Mesenteric fat pad (tissue), 1 donor: ENCODE measurements at places on chromosomes 3 and 15. TPM values are rescaled to one million over a fixed set of nuclear protein-coding genes. Genes with fewer than 3 reads are reported as not detected.
A peak's percentile ranks its signal among the peaks of the same experiment; 100 is the strongest.

Gene RBP2
- 5.3 TPM for total RNA-seq

GRCh38 chr3:183564046-183564445 is 8.5 kb upstream of the KLHL6 start:
- DNase-seq: peak; percentile 68

Gene CACNA2D2
- 0.45 TPM for total RNA-seq

Gene SPESP1
- total RNA-seq: 1.3 TPM

DNA sequence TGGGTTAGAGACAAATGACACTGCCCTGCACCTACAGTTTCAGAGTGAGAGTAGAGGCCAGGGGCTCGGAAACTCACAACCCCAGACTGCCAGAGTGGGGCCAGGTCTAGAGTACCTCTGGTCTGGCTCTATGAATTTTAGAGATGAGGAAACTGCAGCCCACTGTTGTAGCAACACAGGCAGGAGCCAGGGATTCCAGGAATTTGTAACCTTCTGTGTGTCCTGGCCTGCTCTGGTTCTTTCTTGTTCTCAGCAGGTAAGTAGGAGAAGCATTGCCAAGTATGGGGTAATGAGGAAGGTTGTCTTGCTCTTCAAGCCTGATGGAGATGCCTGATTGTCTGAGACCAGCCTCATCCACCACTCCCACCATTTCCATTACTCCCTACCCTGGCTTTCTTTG is 221.8 kb downstream of the UACA start:
- peak; percentile 65 for DNase-seq

DNA sequence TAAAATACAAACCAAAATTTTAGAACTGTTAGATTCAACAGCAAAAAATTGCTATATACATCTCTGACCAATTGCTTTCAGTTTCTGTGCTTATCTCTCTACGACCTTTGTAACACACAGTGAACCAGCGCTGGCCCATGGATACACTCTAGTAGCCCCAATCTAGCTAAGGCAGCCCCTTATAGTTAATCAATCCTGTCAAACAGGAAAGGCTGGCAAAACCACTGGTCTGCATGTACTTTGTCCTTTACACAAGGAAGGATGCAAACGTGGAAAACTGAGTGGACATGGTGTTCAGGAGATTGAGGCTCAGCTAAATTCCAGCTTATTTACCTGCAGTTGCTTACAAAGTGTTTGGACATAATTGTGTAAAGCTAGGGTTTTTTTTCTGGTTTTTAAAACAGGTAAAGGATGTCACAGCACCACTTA is 25.9 kb downstream of the ADGRG7 start:
- DNase-seq: no peak

- peak; percentile 92 for DNase-seq
Measured at GRCh38 chr15:81001152-81002008, 657 bp downstream of the TLNRD1 start.

DNA sequence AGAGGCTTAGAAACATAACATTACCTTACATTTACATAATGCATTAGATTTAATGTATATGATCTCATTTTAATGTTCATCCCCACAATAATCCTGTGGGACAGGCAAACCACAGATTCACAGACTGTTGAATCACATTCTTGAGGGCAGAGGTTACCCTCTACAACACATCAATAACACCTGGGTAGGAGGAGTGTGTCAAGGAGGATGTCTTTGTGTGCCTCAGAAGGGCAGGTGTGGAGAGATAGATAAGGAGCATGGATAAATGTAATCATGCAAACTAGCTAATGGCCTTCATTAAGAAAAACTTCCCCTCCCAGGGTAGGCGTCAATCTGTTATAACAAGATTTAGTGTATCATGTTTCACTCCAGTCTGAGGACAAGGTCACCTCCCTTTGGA is 12.9 kb upstream of the MB21D2 start:
- no peak for DNase-seq

Gene ITIH3
- 0.71 TPM for total RNA-seq

DNA sequence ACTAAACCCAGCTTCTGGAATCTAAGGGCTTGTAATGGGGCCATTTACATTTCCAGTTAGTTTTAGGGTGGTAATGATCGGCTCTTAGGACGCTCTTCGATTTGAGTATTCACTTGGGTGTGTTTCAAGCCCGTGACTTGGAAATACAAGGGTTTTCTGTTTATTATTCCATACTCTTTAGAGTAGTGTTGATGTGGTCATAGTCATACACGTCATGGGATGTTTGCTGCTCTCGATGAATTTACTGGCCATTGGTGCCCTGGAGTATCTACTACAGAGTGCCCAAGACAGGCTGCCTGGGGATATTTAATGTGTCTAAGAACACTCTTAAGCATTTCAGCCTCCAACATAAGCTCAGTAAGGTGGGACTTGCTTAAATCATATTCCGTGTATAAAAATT is 64.1 kb downstream of the PTPRG start:
- DNase-seq: no peak

Gene SPTBN5
- 1.6 TPM for total RNA-seq

GRCh38 chr3:473033-473800 is 276.7 kb downstream of the CHL1 start:
- DNase-seq: no peak

- no peak for DNase-seq
Measured at GRCh38 chr3:23162934-23163333, 40.2 kb upstream of the UBE2E2 start.

Gene PTX3
- total RNA-seq: 618 TPM

DNA sequence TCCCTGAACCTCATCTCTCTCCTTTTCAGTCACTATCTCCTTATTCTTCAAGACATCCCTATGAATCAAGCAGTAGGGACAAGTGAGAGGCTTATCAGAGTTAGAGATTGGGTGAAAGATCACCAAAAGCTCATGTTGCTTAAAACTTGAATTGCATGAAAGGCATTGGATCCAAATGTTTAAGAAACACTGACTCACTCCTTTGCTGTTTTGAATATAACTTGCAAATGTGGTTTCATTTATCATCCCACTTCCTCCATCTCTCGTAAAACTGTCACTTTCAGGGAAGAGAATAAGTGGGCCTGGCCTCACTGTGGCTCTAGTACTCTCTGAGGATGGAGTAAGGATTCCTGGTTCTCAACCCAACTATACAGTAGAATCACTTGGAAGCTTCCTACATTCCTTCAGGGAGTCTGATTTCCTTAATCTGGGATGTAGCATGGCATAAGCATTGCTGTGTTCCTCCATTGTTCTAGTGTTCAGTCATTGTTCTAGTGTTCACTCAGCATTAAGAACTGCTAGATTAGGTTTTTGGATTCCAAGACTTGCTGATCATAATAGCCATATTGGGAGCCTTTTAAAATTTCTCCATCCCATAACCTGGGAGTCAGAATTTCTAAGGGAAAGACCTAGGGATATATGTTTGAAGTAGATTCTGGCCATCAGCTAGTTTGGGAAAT is 171.8 kb downstream of the TMEM108 start:
- DNase-seq: no peak

Gene CPNE4
- total RNA-seq: not detected

GRCh38 chr3:142577696-142578328 is 721 bp downstream of the ATR start:
- no peak for DNase-seq

DNA sequence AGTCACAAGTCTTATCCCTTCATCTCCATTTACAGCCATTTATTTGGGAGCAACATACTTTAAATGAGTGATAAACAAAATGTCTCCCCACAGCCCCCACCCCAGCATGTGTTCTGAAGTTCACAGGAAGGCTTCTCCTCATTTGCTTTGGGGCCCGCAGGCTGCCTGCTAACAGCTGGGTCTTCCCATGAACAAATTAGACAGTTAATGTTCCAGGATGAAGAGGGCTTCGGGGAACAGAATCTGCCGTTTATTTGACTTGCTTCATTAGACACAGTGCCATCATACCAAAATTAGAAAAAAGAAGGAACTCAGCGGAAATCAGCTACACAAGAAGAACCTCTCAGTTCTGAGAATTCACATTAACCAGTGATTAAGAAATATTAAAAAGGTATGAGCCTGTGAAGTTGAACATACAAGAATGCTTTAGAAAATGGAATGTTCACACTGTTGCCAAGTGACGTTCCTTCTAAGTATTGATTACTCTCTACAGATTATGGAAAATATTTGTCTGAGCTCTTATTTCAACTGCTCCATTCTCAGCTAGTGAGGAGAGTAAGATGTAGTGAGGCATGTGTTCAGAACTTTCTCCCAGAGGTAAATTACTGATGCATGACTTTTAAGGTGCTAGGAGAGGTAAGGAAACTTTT is 107.5 kb upstream of the THBS1 start:
- DNase-seq: no peak

DNA sequence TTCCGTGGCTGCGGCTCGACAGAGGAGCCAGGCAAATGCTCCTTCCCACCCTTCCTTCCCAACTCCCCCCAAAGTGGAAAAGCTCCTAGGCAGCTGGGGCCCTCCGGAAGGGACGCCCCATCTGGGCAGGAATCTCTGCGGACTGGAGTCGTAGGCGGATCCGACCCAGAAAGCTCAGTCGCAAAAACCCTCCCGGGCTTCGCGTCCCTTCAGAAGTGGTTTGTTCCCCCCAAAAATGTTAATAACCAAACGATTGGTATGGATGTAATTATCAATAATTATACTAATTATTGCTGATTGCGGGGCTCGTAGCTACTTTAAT is 3.8 kb downstream of the RNU6-1 start:
- no peak for DNase-seq

DNA sequence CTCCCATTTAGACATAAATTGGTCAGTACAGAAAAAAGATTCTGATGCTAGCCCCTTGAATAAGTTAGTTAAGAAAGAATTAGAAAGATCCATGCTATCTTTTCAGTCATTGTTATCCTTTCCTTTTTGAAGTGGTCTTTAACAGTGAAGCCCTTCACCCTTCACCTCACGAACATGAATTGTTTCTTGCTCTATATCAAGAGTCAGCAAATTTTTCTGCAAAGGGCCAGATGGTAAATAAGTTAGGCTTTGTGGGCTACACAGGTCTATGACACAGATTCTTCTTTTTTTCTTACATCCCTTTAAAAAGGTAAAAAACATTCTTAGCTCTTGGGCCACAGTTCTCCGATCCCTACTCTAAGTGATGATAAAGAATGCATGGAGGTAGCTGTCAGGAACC is 74.9 kb downstream of the DMXL2 start:
- no peak for DNase-seq

DNA sequence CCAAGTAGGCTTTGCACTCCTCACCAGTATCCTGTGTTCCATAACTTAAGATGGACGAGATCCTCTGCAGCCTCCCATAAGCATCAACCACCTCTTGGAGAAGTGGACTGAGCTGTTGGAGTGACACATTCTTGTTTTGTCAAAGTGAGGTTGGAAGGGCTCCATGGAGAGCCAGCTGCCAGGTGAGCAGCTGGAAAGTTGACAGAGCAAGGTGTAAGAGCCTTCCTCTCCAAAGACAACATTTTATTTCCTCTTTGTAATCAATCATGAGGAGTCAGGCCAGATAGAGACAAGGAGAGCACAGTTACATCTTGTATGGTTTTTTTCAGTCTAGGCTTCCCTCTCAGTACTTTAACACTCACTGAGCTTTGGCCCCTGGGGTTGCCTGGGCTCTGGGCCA is 5.1 kb downstream of the ABI3BP start:
- DNase-seq: no peak

Gene ALS2CL
- 8.4 TPM for total RNA-seq

DNA sequence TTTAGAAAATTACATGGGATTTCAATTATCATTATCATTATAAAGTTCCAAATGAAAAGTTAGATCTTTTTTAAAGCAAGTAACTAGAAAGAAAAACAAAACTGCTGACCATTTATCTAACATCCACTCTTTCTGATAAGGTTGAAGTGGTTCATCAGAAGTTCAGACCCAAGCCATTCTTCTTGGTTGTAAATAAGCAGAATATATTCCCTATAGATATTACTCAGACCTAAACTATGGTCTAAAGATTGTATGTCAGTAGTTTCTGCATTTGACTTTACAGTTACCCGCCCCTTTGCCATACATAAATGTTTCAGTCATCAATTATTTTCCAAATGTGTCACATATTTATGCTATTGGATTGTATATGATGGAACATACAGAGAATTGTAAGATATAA is 136.7 kb downstream of the PLOD2 start:
- DNase-seq: no peak

Gene CCR8
- total RNA-seq: not detected

Gene TMEM108
- total RNA-seq: 1.5 TPM

Gene CELSR3
- total RNA-seq: 0.64 TPM

GRCh38 chr15:90058775-90059174 is 43.5 kb downstream of the IDH2 start:
- DNase-seq: no peak

Gene GP9
- not detected for total RNA-seq

Gene TGM4
- not detected for total RNA-seq

GRCh38 chr3:134040066-134040465 is 10.3 kb upstream of the SLCO2A1 start:
- peak; percentile 59 for DNase-seq

GRCh38 chr15:65869954-65870871 is 922 bp downstream of the RAB11A start:
- no peak for DNase-seq

DNA sequence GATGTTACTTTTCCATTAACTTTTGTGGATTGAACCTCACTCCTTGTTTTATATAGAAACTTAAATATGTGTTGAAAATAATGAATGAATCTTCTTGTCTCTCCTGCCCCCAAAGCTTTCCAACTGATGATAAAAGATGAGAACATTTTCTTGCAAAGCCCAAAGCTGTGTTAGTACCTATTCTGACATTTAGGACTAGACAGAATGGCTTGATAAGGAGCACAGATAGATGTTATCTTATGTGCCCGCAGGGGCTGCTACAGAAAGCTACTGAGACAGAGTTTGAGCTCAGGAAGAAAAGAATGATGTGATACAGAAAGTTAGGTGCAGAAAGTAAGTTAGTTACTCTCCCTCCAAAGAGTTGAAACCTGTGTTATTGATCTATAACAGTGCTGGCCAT is 109.4 kb upstream of the ATP11B start:
- no peak for DNase-seq

DNA sequence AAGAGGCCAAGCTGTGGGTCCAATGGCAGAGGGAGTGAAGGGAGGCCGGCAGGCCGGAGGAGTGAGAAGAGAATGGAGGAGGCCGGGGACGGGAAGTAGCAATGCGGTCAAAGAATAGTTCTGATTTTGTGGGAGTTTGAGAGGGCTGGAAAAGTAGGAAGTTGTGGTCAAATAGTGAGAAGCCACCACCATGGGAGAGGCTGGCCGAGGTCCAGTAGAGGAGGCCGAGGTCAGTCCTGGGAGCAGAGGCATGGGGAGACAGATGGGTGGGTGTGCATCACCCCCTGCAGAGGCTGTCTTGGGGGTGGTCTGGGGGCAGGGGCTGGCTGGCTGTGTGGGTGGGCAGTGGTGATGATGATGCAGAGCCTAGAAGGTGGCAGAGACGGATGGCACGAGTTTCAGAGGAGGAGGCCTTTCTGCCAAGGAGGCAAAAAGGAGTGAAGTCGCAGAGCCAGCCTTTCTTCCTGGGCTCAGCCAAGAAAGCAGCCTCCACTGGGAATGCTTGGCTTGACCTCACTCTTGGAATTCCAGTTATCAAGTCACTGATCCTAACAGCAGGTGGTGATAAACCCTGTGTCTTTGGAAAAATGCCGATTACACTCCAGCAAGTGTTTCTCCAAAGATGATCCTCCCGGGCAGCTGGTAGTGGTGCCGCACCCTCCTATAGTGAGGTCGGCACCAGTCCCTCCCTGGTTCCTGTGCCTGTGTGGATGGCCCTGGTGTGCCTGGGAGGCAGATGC is 57.3 kb downstream of the ARNT2 start:
- no peak for DNase-seq

Gene MUC4
- not detected for total RNA-seq

- DNase-seq: no peak
Measured at GRCh38 chr3:125108833-125109535, 53.2 kb upstream of the HEG1 start.

GRCh38 chr3:109532257-109533216 is 195.2 kb upstream of the DPPA4 start:
- no peak for DNase-seq

Gene FBXW12
- not detected for total RNA-seq
